ENCODE measurements at places on chromosomes 1 and 21.

DNA sequence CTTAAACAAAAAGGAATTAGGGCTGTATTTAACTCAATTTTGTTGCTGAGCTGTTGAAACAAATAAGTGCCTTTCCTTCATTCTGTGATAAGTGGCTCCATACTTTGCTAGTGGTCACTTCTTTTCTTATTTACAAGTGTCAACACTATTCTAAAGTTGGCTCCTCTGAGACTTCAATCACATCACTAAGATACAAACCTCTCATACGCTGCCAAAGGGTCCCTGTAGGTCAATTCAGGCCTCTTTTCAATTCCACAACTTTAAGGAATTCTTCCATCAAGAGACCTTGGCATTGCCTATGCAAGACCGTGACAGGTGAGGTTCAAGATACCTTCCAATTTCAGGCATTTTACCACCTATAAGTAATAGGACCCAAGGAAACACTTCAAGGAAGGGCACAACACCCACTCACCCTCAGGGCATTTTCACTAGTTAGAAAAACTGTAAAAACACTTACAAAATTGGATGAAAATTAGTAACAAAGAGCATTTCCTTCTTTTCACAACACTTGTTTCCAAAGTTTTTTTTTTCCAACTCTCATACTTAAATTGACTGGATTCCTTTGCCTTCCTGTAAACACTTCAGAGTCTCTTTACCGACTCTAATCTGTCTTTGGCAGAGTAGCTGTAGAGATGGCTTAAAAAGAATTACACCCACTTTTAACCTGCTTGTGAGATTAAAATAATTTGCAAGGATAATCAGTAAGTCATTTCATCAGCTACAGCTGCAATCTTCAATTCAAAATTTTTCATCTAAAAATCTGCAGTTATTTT is 24.5 kb downstream of the SERBP1 start:
- DNase-seq: no peak

DNA sequence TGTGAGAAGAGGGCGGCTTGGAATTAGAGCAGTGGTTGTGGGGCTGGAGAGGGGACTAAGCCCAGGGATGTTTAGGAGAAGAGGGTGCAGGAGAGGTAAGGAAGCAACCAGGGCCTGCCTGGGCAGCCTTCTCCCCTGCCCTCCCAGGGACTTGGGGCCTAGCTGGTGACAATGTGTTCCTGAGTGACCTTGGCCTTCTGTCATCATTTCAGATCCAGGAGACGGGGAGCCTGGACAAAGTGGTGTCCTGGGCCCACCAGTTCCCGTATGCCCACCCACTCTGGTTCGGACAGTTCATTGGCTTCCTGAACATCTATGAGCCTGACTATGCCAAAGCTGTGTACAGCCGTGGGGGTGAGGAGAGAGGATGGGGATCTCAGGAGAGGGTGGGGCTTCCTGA is 11.8 kb downstream of the CYP4B1 start:
- DNase-seq: no peak

DNA sequence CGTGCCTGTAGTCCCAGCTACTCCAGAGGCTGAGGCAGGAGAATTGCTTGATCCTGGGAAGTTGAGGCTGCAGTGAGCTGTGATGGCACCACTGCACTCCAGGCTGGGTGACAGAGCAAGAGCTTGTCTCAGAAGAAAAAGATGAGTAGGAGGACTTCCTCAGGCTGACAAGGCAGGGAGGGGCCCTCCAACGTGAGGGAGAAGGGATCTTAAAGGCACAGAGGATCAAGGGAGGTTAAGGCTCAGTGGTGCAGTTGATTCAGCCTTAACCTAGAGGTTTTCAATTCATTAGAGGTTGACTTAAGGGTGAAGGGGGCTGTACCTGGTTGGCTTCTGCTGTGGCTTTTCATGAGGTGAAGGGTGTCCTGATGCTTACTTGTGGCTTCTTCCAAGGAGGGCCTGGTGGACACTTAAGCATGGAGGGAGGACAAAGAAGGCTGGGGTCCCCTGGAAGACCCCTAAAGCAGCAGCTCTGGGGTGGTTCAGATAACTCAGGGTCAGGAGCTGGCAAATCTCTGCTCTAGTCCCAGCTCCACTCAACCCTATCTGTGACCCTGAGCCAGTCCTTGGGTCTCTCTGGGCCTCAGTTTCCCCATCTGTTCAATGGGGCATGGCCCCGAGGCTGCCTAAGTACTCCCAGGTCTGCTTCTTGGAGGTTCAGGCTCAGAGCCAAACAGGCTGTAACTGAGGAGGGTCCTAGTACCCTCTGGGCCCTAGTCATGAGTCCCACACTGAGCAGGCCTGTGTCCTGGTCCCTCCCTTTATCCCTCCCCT is 6.3 kb downstream of the EXTL1 start:
- no peak for DNase-seq

DNA sequence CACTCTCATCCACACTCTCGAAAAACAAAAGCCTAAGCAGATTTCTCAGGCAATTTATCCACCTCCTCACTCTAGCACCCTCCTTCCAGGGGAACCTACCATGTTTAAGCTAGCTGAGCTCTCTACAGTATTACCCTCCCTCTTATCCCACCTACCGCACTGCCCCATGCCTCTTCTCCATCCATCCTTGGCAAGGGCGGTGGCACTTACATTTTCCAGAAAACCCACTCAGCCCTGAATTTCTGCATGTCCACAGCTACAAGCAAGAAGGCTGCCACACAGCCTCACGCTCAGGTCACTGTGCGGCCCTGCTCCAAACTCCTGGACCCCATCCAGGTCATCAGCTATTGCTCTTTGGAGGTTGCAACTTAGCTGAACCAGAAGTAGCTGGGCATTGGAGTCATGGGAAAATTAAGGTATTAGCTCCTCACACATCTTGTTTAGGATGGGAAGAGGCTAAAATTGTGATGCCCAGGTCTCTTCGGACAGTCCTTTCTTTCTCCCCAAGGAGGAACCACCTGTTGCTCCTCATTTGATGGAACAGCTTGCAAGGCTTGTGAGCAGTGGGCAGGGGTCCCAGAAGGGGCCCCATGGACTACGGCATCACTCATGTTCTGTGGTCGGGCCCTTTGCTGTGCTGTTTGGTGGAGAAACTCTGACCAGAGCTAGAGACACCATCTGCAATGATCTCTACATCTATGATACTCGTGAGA is 1.1 kb downstream of the KLHDC9 start:
- DNase-seq: no peak

DNA sequence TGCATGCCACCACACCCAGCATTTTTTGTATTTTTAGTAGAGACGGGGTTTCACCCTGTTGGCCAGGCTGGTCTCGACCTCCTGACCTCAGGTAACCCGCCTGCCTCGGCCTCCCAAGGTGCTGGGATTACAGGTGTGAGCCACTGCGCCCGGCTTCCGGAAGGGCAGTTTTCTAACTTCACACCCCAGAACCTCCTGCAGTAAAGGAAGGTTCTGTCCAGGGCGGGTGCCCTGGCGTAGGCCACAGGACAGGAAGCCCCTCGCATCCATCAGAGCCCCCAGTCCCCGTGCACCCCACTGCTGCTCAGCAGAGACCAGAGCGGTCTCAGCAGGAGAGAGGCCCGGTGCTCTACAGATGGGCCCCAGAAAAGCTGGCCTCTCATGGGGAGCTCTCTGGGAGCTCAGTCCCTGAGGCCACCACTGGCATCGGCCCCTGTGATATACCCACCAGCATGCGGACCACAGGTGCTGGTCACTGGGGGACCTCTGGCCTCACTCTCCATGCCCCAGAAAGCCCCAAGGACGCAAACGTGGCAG is 4.1 kb upstream of the DNMT3L start:
- DNase-seq: no peak

DNA sequence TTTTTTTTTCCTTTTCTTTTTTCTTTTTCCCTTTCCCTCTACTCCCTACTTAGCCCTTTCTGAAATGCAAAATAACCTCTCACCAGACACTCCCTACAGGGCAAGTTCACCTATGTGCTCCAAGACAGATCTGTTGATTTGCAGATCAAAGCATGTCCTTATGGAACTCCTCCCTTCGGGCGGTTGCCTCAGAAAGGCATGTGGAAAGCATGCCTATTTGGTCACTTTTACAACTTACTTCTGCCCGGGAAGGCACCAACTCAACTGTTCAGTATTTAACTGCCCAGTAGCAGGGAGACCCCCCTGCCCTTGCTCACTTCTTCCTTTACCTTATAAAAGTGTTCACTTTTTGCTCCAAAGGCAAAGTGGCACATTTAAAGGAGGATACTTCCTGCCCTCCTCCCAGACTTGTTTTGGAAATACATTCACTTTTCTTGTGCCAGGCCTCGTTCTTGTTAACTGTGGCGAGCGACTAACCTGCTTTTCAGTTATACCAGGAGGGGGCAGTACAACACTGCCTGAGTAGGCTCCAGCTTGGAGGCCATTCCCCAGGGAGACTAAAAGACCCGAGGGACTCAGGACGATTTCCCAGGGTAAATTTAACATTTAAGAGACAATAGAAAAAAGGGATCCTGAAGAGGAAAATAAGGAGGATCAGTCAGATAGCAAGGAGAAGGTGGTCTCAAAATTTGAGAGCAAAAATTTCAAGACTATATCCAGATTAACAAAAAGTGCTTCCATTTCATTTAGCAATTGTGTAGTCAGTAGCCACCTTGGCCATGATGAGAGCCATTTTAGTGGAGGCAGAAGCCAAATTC is 12.3 kb upstream of the SLAMF7 start:
- DNase-seq: peak; percentile 53

GRCh38 chr1:32998064-32998463 is 33.5 kb upstream of the RNF19B start:
- DNase-seq: no peak

DNA sequence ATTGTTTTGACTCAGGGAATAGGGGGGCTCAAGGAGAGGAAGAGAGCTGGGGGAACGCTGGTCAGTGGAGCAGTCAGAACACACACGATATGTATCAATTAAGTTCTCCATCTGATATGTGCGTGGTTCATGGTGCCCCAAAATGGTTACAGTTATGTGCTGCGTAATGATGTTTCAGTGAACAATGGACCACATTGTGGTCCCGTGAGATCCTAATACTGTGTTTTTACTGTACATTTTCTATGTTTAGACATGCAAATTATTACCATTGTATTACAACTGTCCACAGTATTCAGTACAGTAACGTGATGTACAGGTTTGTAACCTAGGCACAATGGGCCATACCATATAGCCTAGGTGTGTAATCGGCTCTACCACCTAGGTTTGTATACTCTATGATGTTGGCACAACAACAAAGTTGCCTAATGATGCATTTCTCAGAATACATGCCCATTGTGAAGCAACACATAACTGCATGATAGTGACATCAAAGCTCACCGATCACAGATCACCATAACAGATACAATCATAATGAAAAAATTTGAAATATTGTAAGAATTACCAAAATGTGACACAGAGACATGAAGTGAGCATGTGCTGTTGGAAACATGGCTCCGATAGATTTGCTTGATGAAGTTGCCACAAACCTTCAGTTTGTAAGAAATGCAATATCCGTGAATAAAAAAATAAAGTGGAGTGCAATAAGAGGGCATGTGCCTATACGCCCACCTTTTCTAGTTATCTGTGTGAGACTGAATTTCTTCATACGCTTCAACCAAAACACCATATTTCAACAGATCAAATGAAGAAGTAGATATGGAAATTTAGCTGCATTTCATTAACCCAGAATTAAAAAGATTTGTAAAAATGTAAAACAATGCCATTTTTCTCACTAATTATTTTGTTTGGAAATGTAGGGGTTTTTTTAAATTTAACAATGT is 14.8 kb upstream of the TMEM54 start:
- no peak for DNase-seq

DNA sequence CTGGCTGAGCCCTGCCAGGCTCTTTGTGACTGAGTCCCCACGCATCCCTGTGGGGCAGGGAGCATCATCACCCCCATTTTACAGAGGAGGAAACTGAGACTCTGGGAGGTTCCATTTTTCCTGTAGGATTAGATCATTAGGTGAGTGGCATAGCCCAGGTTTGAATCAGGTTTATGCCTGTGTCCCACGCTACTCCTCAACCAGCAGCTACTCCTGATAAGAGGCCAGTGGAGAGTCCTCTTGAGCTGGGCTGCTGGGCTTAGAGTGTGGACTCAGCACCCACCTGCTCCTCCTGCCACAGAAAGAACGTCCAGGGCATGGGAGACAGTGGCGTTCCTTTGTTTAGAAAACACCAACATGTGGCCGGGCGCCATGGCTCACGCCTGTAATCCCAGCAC is 30.7 kb downstream of the TNFRSF1B start:
- no peak for DNase-seq

- DNase-seq: peak; percentile 45
Observed at GRCh38 chr1:25232866-25233784, 823 bp upstream of the SYF2 start.

DNA sequence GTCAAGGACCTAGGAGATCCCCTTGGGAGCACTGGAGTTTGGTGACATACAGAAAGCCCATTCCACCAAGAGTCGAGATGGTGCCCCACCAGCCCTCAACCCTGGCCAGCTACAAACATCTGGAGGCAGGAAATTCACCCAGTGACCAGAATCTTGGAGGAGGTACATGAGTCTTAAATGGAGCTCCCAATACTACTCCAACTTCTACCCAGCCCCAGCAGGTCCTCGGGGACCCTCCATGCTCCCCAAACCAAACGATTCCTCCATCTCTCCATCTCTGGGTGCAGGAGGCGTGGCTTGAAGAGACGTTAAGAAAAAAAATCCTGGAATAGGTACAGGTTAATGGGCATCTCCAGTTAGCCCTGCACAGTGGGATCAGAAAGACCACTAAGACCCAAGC is 5.5 kb upstream of the RASSF5 start:
- DNase-seq: no peak

- DNase-seq: no peak
Observed at GRCh38 chr1:205582046-205582445, 49.8 kb downstream of the ELK4 start.

DNA sequence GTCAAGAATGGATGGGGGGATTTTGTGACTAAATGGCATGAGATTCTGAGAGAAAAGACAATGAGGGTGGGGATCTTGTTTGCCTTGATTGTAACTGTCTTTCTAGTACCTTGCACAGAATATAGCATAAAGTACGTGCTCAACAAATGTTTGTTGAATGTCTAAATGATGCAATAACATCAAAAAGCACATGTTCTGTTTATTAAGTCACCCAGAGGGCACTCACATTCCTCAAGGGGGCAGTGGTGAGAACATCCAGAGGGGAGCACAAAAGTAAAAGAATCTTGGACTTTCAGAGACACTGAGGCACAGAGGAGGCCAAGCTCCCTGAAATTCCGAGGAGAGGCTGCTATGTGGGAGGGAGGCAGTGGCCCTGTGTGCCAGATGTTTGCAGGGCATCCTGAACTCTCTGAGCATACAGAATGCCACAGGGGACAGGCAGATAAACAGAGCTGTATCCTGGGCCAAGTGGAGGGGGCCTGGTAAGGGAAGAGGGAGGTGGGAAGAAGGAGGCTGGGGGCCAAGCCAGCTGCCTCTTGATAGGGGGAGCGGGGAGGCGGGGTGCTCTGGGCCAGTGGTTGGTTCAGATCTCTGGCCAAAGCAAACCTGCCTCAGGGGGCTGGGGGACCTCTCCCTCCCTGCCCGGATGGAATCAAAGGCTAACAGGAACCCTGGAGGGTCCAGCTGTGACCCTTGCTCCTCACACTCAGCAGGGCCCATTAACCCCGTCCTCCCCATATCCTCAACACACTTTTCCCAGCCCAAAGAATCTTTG is 6.5 kb upstream of the ATP1A2 start:
- DNase-seq: no peak

DNA sequence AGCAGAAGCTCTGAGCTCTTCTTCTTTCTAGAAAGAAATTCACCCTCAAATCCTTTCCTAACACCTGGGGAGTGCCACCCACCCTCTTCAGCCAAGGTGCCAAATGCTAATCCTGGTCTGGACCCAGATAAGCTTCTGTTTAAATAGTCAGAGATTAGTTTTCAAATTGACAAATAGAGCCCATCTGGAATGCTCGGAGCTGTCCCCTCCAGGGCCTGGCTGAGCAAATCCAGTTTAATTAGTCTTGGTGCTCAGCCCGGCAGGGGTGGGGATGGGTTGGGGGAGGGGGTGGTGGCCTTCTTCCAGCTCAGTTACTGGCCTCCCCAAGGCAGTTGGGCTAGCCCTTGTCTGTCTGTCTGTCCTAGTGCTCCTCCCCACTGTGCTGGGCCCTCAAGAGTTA is 269.5 kb downstream of the GRIK3 start:
- no peak for DNase-seq

Measured in stimulated activated CD8-positive, alpha-beta memory T cell treated with anti-CD3 and anti-CD28 coated beads, Interleukin-12 subunit alpha, Interleukin-12 subunit beta, amount 100 ng/mL, for 1 hour (primary cell).